NCI-H1436 (cell line): ENCODE measurements at places on chromosomes 5 and 9.

DNA sequence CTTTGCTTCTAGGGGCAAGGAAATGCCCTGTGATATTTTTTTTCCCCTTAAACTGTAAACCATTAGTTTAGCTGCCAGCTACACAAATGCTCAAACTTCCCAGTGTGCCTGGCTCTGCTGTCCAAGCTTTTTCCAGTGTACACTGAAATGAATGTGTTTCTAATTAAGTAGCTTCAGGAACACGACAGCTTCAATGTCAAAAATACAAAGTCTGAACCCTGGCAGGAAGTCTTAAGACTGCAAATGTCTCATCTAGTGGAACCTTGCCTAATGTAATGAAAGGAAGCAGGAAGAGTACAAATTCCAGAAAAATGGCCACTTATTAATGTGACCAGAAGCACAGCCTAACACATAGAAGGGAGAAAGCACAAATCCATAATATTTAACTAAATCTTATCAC lies 255.2 kb downstream of the CRB2 start:
- no peak for DNase-seq

- DNase-seq, result no peak
Measured at GRCh38 chr9:20551236-20551635, 71.1 kb downstream of the MLLT3 start.

- no peak for DNase-seq
Measured at GRCh38 chr5:159588941-159589340, 258.7 kb upstream of the IL12B start.

GRCh38 chr9:135130207-135130976 lies 42.9 kb downstream of the OLFM1 start:
- DNase-seq, result peak; percentile 94

GRCh38 chr9:134340475-134341160 lies 14.4 kb downstream of the RXRA start:
- DNase-seq, result no peak

GRCh38 chr5:17289681-17290539 lies 72.5 kb downstream of the BASP1 start:
- DNase-seq, result no peak

DNA sequence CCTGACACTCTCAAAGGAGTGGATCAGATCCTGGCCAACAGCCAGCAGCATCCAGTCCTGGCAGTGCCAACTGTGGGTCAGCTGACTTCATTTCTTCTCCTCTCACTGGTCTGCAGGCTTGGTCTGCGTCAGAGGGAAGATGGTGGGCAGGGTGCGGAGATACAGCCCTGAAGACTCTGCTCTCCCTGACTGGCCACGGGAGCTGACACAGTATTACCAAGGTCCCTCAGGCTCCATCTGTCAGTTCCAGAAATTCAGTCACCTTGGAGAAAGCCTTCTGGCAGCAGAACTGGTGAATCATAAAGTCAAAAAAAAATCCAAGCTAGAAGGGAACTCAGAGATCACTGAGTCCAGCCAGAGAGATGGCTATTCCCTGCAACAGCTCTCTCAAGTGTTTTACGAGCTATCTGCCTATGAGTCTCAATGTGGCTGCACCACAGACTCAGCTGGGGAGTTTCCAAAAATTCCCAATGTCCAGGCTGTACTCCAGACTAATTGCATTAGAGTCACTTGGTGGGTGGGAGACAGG lies 27.9 kb downstream of the C1QTNF2 start:
- DNase-seq, result no peak

DNA sequence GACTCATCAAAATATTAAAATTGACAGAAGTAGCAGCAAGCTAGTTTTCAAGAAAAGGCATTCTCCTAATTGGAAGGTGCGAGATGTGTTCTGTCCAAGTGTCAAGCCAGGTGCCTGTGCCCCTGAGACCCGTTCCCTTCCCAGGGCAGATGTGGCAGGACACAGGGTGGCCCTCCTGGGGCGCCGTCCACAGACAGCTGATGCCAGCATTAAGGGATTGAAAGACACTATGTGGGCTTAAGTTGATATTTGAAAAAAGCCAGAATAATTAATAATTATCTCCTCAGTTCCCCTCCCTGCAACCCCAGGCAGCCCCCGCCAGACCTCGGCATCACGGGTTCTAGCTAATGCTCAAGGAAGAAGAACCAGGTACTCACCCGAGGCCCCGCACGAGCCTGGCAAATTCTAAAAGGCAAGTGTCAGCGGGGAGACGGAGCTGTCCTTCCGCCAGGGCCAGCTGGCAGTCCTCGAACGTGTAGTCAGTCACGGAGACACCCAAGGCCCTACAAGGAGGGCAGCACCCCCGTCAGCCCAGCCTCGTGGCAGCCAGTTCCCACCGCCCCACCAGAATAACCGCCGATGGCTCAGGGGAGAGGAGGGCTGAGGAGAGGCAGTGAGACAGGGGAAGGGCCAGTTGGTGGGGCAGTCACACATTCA lies 29.1 kb upstream of the SLC6A3 start:
- no peak for DNase-seq

GRCh38 chr5:63963080-63963735 lies 963 bp upstream of the HTR1A start:
- DNase-seq, result peak; percentile 10

DNA sequence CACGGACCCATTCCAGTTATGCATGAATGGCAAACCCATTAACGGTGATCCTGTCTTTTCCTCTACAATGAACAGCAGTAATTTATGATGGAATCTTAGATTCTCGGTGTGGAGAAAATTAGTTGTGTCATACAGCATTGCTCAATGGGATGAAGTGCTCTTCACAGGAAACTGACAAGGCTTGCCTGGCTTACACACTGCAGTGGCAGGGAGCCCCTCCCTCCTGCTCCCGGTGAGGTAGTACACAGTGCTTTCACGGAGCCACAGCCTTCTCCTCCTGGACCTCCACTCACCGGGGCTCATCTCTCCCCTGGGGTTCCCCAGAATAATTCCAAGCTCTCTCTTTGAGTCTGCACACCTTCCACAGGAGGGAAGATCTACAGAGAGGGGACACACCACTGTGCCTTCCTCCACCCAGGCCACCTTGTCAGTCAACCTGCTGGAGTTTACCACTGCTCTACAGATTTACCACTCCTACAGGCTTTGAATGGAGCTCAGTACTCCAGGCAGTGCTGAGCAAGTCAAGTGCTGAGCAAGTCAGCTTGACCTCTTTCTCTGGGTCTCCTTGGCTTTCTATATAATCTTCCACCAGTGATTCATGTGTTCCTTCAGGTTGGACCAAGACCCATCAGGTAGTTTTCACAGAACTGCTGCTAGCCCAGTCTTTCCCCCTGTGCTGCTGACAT lies 59.1 kb upstream of the TBC1D2 start:
- no peak for DNase-seq

DNA sequence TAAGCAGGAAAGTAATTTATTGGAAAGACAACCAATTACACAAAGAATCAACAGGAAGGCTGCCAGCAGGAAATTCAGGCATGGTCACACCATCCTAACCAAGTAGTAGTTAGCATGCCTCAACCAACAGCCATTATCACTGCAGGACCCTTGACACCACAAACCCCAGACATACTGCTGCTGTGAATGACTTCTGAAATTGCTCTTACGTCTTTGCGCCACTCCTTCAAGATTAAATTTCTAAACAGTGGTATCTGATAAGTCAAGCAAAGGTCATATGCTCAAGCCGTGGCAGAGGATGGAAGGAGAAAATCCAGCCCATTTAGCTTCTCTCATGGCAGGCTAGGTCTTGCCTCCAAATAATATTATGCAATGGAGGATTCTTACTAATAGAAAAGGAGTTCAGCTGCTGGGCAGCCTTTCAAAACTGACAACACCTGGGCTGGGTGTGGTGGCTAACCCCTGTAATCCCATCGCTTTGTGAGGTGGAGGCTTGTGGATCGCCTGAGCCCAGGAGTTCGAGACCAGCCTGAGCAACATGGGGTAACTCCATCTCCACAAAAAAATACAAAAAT lies 5.0 kb upstream of the PTGER4 start:
- DNase-seq, result no peak

DNA sequence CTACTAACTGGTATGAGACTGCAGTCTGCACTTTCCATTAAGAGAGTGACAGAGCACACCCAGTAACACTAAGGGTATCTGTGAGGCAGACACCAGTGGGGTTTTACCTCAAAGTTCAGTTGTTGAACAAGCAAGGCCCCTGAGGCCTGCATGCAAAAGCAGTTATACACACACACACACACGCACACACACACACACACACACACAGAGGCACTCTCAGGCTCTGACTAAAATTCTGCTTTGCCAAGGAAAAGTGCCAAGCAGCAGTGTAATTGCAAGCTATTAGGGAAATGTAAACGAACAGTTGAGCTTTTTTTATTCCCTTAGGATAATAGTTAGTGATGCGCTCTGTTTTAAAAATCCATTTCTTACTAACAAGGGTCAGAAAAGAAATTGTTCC lies 377.1 kb downstream of the SPOCK1 start:
- DNase-seq, result no peak

GRCh38 chr9:72102520-72102919 lies 42.1 kb upstream of the C9orf57 start:
- no peak for DNase-seq
